NB4 (cell line): ENCODE measurements at places on chromosomes 7 and 10.

GRCh38 chr7:106679153-106679931 is 18.4 kb upstream of the CCDC71L start:
- DNase-seq, result peak; percentile 82

DNA sequence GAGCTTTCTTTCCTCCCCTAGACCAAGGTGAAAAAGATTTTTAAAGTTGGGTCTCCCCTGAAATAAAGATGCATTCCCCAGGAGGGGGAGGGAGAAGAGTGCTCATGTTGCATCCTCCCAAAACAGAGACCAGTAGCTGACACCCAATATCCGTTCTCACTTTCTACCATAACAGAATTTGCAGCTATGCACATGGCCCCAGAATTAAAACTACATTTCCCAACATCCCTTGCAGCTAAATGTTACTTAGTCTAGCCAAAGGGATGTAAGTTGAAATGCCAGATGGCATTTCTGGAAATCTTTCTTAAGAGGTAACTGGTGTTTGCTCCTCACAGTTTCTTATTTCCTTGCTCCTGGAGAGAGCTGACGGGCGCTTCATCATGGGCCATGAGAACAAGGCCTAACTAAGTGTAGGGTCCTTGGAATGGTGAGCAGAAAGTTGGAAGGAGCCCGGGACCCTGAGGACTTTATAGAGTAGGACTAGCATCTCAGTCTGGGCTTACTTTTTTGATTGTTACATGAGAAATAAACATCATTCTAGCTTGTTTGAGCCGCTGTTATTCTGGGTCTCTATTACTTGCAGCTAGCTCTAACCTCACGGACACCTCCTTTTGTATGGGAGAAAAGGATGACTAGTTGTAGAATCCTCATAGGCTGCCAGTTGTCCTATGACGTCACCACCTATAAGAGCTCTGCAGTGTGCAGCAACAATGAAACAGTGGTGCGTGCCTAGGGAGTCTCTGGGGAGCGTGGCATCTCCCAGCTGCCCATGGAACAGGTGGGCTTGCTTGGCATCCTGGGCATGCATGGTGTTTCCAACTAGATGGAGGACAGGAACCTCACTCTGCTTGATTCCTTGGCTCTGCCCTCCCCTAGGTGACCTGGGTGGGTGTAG is 46.1 kb upstream of the EXOC6 start:
- DNase-seq, result no peak

- DNase-seq, result no peak
These were observed 205.0 kb upstream of the KCTD7 start for GRCh38 chr7:66423729-66424128.

DNA sequence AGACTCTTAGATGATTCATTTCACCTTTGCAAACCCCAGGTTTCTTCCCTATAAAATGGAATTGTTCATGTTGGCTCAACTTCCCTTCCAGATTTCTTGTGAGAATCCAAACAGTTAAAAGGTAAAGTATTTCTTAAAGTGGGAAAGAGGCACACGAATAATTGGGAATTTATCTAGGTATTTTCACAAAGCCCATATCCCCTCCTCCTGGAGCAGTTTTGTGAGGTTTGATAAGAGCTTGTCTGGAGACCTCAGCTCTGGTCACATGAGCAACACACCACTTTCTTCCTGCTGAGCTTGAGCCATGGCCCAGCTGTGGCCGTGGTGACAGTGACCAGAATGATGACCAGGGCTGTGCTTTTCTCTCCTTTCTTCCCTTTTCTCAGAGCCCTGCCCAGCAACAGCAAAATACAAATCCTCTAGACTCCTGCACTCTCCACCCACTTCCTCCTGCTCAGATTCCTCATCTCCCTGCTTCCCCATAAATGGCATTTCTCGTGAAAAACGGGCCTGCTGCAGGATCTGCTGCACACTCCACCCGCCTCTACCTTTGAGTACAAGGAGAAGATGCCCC is 87.7 kb downstream of the PIK3CG start:
- DNase-seq, result no peak

DNA sequence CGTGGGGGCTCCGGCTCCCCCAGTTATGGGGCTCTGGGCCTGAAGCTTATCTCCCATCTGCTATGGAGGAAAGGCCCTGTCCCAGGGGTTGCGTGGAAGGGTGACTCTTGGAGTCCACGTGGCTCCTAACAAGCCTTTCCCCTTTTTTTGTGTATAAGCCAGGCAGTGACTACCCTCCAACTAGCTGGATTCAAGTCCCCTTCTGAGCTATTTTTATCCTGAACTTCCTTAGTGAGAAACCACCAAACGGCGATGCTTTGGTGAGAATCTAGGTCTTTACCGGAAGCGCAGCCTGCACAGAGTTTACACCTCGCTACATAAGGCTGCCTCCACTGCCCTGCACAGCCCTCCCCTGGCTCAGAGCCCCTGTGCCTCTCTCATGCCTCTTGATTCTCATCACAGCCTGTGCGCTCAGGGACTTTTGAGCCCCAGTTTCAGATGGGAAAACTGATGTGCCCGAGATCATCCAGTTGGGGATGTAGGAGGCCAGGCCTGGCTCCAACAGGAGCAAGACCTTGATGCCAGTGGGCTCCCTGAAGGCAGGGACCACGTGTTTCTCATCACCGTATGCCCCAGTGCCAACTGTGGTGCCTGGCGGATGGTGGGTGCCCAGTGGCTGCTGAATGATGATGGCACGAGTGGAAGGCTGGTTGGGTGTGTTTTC is 102.3 kb upstream of the PPIF start:
- DNase-seq, result peak; percentile 57

DNA sequence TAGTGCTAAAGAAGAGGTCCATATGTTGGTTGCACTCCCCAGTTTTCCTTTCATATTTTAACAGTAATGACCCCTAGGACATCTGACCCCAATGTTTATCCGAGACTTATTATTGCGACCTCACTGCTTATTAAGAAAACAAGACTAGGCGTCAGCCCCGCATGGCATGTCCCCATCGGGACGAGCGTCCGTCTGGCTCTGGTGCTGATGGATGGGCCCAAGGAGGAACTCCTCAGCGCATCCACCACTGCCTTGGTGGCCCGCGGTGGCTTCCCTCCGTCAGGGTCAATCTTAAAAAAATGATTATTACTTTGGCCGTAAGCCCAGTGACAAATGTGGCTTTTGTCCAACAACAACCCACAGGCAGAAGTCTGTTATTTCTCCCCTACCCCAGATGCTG is 40.1 kb upstream of the CXCL12 start:
- DNase-seq, result no peak

DNA sequence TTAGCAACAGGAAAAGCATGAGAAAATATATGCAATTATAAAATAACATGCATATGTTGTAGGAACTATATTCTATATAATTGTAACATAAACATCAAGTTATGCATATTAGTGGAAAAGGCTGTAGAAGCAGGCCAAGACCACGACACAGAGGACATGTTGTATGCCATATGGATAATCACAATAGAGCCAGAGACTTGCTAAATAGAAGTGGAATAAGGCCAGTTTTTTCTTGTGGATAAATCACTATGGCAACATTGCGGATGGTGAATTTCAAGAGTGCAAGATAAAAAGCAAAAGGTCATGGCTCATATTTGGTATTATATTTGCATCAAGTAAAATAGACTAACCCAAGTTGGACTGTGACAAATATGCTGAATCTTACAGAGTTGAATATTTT is 93.0 kb downstream of the PCDH15 start:
- no peak for DNase-seq
